Activated CD4-positive, alpha-beta T cell treated with anti-CD3 and anti-CD28 coated beads, Interleukin-2, amount 50 U/mL, for 1 hour (primary cell): ENCODE measurements at places on chromosomes 4 and X.

DNA sequence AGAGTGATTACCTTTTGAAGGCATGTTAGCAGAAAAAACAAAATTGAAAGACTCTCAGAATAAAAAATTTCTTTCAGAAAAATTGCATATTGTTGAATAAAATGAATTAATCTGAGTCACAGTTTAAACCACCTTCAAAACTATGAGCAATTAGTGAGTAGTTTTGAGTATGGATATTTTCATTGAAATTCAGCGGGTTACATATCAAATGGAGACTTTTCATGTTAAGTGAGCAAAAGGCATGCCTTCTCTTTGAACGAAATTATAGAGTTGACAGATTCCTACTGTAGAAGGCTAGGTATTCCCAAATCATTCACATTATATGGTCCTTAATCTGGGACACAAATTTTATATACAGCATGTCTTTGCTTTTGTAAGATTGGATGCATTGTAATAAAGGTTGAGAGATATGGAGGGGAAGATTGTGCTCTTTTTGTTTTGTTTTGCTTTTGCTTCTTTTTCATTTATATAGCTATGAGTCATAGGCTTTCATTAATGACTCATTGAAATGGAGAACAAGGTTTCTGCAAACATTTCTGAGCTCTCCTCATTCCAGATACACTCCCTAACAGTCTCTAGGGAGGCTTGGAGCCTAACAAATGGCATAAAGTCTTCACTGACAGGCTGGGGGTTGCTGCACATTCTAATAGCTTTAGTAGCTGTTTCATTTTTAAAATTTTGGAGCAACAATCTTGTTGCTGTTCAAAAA, 21.6 kb downstream of the PCDH18 start:
- DNase-seq = no peak

DNA sequence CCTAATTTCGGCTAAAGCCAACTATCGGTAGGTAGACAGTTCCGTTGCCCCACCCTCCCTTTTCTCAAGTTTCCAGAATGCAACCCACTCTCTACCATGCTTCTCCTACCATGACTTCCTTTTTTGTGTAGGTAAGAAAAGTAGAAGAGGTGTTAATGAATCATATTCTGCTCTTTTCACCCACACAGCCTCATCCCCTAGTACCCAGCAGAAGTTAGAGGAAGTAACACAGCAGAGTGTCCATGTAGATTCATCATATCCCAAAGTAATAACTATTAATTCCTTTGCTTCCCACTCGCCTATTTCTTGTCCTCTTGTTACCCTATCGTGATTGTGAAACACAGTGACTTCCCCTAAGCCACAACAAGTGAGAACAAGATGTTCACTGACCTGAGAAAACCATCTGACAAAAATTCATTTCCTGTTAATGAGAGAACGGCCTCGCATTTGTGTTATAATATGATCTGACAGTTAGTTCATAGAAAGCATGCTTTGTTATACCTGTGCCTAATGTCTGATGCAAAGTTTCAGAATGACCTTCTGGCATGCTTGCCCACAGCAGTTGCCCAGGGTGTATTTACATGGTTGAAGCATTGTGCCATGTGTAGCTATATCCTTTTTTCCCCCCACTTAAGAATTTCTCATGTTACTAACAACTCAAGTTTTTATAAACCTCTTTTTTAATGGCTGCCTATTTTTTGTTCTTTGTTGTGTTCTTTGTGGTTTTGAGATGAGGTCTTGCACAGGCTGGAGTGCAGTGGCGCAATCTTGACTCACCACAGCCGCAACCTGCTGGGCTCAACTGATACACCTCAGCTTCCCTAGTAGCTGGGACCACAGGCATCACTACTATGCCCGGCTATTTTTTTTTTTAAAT, 185.6 kb downstream of the RAP1GDS1 start:
- peak; percentile 36 for DNase-seq

- DNase-seq = no peak
Measured at GRCh38 chr4:20478412-20478811, 221.8 kb upstream of the PACRGL start.

GRCh38 chr4:2246384-2247127, 4.6 kb upstream of the HAUS3 start:
- DNase-seq = no peak

DNA sequence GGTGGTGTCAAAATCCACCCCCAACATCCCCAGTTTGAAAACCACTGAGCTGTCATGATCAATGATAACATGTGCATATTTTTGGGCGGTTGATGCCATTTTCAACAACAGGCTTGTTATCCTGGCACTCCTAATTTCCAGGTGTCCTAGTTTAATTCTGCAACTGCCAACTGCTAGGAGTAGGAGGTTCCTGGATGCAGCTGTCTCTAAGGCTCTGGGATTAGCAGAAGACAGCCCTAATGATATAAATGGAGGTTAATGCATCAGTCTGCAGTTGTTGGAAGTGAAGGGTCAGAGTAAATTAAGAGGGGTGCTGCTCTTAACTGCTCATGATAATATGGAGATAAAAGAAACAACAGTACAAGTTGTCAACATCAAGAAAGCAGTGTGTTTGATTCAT, 23.8 kb downstream of the ARFIP1 start:
- DNase-seq = no peak
